Upper lobe of right lung (tissue), 1 donor: ENCODE measurements at places on chromosomes 6 and 20.

DNA sequence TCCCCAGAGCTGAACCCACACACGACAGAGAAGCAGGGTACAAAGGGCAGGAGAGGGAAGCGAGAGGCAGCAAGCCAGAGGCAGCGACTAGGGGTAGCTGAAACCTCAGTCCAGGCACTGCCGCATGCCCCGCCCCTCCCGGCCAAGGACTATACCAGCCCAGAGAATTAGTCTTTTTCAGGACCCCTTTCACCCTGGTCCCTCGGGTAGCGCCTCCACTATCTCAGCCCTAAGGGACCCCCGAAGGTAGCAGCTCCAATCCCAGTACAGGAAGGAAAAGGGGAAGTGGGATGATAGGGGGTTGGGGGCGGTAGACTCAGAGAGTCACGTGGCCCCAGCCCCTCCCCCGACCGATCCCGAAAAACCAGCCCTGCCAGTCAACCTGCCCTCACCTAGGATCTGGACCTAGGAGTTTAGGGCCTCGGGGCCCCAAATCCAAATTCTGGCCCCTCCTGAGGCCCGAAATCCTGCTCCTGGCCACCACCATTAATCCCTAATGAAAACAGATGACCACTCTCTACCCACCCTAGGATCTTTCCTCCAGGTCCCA is 1.3 kb downstream of the RGL2 start:
- peak overlapping the region; percentile 90 for H3K4me3 ChIP-seq
- peak; percentile 88 for DNase-seq
- H3K4me1 ChIP-seq, result peaks cover 17% of the 10 kb centered on the region
- peak overlapping the region; percentile 97 for H3K27ac ChIP-seq
- peaks cover 51% of the 10 kb centered on the region for H3K36me3 ChIP-seq
- H3K27me3 ChIP-seq, result no peaks in the 10 kb centered on the region

DNA sequence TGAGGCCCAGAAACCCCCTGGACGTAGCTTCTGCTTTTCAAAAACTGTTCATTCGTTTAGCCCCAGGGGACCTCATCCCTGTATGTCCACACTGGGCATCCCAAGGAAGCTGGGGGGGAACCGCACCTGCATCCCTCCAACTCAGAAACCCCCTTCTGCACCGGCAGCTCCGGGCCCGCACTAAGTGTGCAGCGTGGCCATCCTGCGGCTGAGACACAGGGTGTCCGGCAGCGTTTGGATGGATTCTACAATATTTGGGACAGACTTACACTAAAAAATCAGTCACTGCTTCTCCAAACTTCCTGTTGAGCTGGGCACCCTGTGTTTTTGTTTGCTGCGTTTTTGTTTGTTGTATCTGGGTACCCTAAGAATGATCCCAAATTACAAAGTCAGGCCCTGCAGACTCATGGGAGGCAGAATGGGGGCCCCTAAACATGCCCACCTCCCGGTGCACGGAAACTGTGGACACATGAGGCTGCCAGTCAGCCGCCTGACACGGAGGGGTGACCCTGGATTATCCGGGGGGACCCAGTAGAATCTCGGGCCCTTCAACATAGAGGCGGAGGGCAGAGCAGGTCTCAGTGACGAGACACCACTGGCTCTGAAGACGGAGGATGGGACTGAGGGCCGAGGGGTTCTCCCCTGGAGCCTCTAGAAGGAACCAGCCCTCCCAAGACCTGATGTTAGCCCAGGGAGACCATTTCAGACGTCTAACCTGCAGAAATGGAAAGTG is 88.2 kb upstream of the BHLHE23 start:
- H3K4me3 ChIP-seq, result no peak overlapping the region
- no peak for DNase-seq
- peaks cover 44% of the 10 kb centered on the region for H3K27me3 ChIP-seq
- no peaks in the 10 kb centered on the region for H3K36me3 ChIP-seq

DNA sequence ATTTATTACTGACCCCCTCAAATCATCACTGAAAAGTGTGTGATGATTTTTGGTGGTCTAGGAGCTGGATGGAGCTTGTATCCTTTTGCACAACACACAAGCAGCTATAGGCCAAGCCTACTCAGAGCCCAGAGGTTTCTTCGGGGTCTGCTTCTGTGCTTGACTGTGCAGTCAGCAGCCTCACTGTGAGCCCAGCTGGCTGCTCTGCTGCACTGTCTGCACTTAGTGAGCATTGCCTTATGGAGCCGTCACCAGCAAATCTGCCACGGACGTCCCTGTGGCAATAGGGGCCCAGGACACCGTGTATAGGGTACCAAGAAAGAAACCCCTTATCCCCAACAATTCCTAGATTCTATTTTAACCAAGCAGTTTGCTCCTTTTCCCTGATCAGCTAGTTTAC is 38.6 kb upstream of the GMPR start:
- H3K27me3 ChIP-seq, result no peaks in the 10 kb centered on the region
- no peak overlapping the region for H3K27ac ChIP-seq
- DNase-seq, result no peak
- H3K4me3 ChIP-seq, result no peak overlapping the region
- H3K36me3 ChIP-seq, result no peaks in the 10 kb centered on the region

DNA sequence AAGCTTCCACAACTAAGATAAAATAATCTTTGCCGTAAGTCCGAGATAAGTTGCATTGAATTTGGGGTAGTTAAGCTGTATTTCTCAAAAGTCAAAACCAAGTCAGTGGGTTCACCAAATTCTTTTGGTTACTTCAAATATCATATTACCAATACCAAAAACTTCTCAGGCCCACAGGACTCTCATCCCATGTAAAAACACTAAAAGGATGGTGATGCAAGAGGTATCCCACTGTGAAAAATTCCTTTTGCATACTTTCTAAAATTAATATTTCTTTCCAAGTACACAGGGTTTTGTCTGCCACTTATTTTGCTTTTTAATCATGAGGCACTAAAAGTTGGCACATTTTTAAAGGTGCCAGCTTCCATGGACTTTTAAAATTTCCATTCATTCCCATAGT is 151.3 kb downstream of the GJA10 start:
- no peak overlapping the region for H3K27ac ChIP-seq
- H3K4me3 ChIP-seq, result no peak overlapping the region
- no peak for DNase-seq
- H3K36me3 ChIP-seq, result no peaks in the 10 kb centered on the region

GRCh38 chr6:127581576-127581975 is 4.6 kb downstream of the C6orf58 start:
- H3K27ac ChIP-seq, result no peak overlapping the region
- DNase-seq, result no peak
- H3K36me3 ChIP-seq, result no peaks in the 10 kb centered on the region
- H3K4me1 ChIP-seq, result no peaks in the 10 kb centered on the region
- no peak overlapping the region for H3K4me3 ChIP-seq

DNA sequence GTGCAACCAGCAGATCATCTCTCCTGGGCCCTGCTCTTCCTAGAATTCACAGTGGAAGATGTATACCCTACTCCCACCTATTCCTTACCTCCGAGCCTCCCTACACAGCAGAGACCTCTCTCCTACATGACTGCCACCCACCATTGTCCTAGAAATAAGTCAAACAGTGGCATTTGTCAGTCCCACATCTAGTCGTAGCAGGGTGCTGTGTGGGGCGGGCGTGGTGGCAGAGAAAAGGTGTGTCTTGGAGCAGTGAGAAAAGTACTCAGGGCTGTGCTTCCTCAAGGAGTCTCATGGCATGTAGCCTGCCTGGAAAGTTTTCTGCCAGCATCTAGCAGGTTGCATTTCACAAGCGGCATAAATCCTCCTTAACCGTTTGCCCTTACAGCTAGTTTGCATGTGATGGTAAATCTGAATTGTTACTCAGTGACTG is 59.4 kb upstream of the PTGIS start:
- H3K27me3 ChIP-seq, result no peaks in the 10 kb centered on the region
- H3K36me3 ChIP-seq, result no peaks in the 10 kb centered on the region
- H3K4me3 ChIP-seq, result no peak overlapping the region
- H3K27ac ChIP-seq, result no peak overlapping the region
- peak; percentile 81 for DNase-seq

DNA sequence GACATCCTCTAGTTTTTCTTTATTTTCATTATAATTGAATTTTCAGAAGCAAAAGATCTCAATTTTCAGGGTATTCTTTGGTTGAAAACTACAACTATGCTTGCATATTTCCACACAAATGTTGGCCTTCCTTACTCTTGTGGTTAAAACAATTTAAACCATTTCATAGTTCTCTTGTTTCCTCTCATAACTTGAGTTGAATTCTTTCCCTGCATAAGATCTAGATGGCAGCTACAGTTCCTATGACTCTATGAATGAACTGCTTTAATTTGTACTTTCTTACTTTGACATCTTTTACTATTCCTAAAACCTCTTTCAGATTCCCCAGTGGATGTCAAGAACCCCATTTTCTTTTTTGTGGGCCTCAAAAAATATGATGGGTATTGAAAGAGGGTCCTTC is 564.5 kb downstream of the NKAIN2 start:
- no peaks in the 10 kb centered on the region for H3K4me1 ChIP-seq
- no peak overlapping the region for H3K27ac ChIP-seq
- no peaks in the 10 kb centered on the region for H3K36me3 ChIP-seq
- no peak overlapping the region for H3K4me3 ChIP-seq

GRCh38 chr6:72916298-72916697 is 294.4 kb downstream of the KCNQ5 start:
- no peaks in the 10 kb centered on the region for H3K4me1 ChIP-seq
- no peak overlapping the region for H3K27ac ChIP-seq
- H3K4me3 ChIP-seq, result no peak overlapping the region
- DNase-seq, result no peak
- H3K27me3 ChIP-seq, result no peaks in the 10 kb centered on the region

DNA sequence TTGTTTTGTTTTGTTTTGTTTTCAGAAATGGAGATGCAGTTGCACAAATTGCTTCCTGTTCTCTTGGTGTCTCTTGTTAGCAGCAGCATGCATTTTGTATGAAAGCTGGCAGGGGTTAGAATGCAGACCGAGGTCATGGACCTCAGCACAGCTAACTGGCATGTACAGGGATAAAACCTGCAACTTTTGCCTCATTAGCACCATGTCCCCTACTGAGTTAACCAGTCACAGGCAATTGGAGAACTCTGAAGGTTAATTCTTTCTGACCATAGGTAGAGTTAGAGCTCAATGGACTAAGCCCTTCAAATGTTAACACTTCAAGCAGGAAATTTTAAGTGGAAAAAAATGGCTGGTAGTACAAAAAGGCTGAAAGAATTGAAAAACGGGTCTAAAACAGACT is 377.1 kb downstream of the ADGRB3 start:
- no peak overlapping the region for H3K4me3 ChIP-seq
- no peaks in the 10 kb centered on the region for H3K4me1 ChIP-seq
- H3K36me3 ChIP-seq, result no peaks in the 10 kb centered on the region
- no peaks in the 10 kb centered on the region for H3K27me3 ChIP-seq
- H3K27ac ChIP-seq, result no peak overlapping the region

DNA sequence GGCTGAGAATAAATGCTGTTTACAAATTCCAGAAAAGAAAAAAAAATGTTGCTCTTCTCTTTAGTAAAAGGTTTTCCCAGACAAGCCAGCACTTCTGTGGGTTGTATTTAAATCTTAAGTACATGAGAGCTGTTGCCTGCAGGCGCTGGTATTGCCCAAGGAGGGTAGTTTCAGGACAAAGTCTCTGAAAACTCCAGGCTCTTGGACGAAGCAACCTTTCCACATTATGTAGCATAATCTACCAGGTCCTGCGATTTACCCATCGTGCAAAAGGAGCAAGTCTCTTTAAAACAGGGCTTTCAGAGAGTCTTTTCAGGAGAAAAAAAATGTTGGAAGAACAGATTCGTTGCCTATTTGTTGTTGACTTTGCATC is 65.6 kb downstream of the PLG start:
- H3K27ac ChIP-seq, result no peak overlapping the region
- no peak for DNase-seq
- no peak overlapping the region for H3K4me3 ChIP-seq
- H3K27me3 ChIP-seq, result no peaks in the 10 kb centered on the region

GRCh38 chr6:31920811-31921210 is 6.7 kb upstream of the C2 start:
- no peak for DNase-seq
- peaks cover 12% of the 10 kb centered on the region for H3K4me1 ChIP-seq
- no peak overlapping the region for H3K4me3 ChIP-seq
- H3K27ac ChIP-seq, result peak overlapping the region; percentile 6

- H3K4me3 ChIP-seq, result no peak overlapping the region
- H3K27me3 ChIP-seq, result no peaks in the 10 kb centered on the region
- DNase-seq, result no peak
- H3K4me1 ChIP-seq, result no peaks in the 10 kb centered on the region
- H3K36me3 ChIP-seq, result no peaks in the 10 kb centered on the region
- no peak overlapping the region for H3K27ac ChIP-seq
Measured at GRCh38 chr6:40436685-40437604, 150.2 kb downstream of the LRFN2 start.

- H3K27ac ChIP-seq, result no peak overlapping the region
- H3K27me3 ChIP-seq, result no peaks in the 10 kb centered on the region
- H3K36me3 ChIP-seq, result no peaks in the 10 kb centered on the region
- H3K4me3 ChIP-seq, result no peak overlapping the region
- peaks cover 41% of the 10 kb centered on the region for H3K4me1 ChIP-seq
Measured at GRCh38 chr6:158665332-158665731, 15.5 kb downstream of the SYTL3 start.

- no peaks in the 10 kb centered on the region for H3K4me1 ChIP-seq
- no peaks in the 10 kb centered on the region for H3K27me3 ChIP-seq
- no peak overlapping the region for H3K27ac ChIP-seq
- DNase-seq, result no peak
Measured at GRCh38 chr20:10131732-10132345, 86.8 kb upstream of the SNAP25 start.

- H3K36me3 ChIP-seq, result no peaks in the 10 kb centered on the region
- no peak overlapping the region for H3K27ac ChIP-seq
- no peaks in the 10 kb centered on the region for H3K4me1 ChIP-seq
- no peak overlapping the region for H3K4me3 ChIP-seq
- no peaks in the 10 kb centered on the region for H3K27me3 ChIP-seq
Measured at GRCh38 chr6:160124605-160125004, 3.0 kb downstream of the SLC22A1 start.

- H3K27ac ChIP-seq, result peak overlapping the region; percentile 43
- DNase-seq, result peak; percentile 68
- peaks cover 64% of the 10 kb centered on the region for H3K4me1 ChIP-seq
- no peaks in the 10 kb centered on the region for H3K36me3 ChIP-seq
- no peaks in the 10 kb centered on the region for H3K27me3 ChIP-seq
- H3K4me3 ChIP-seq, result no peak overlapping the region
Measured at GRCh38 chr20:49768204-49769047, 44.2 kb upstream of the SLC9A8 start.

DNA sequence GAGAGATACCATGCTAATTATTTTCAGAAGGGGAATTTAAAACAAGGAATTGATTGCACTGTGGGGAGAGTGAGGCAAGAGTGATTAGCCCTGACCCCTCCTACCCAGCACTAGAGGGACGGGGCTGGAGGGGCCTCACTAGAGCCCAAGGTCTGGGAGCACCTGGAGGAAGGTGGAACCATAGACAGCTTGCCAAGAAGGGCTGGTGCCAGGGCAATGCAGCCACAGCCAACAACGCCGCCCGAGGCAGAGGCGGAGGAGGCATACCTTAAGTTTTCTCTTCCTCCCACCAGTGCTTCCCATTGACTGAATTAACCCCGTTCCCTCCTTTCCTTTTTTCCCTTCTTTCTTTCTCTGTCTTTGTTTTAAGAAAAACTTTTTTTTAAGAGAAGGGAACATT is 40.0 kb downstream of the IYD start:
- peaks cover 18% of the 10 kb centered on the region for H3K4me1 ChIP-seq
- H3K36me3 ChIP-seq, result no peaks in the 10 kb centered on the region
- no peak overlapping the region for H3K4me3 ChIP-seq
- no peak for DNase-seq

GRCh38 chr6:71822625-71823024 is 63.7 kb upstream of the RIMS1 start:
- H3K27ac ChIP-seq, result no peak overlapping the region
- no peaks in the 10 kb centered on the region for H3K36me3 ChIP-seq
- no peak overlapping the region for H3K4me3 ChIP-seq
- no peaks in the 10 kb centered on the region for H3K27me3 ChIP-seq

GRCh38 chr6:15713325-15713724 is 50.5 kb upstream of the DTNBP1 start:
- H3K27ac ChIP-seq, result no peak overlapping the region
- H3K36me3 ChIP-seq, result no peaks in the 10 kb centered on the region
- H3K27me3 ChIP-seq, result no peaks in the 10 kb centered on the region
- H3K4me1 ChIP-seq, result no peaks in the 10 kb centered on the region
- no peak for DNase-seq
